ENCODE measurements at places on chromosomes 4 and X.

DNA sequence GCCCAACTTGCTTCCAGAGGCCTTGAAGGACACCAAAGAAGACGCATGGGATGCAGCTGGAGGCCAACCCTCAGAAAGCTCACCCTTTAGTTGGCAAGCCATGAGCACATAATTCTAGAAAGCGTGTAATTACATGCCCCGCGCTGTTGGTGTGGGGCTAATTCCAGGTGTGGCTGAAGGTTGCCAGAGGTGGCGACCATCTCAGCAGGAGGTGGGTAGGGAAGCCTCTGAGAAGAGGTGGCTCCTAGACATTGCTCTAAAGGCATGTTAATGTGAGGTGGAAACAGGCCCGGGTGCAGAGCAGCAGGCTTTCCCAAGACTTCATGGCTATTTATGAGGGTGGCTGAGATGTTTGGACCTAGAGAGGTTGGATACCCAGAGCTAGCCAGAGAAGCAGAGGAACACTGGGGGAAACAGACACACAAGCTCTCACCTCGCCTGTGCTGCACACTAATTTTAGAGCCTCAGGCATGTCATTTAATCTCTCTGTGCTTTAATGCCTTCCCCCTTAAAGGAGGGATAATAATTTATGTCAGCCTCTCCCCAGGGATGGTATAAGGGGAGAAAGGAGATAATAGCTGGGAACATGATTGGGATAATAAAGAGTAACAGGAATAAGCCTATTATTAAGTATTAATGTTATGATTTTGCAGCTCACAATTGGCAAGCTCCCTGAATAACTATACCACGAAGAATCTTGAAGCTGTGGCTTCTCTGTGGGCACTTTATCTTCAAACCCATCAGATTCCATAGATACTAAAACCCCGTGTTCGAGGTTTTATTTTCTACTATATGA lies 60.0 kb upstream of the HELT start:
- no peaks in the 10 kb centered on the region for H3K36me3 ChIP-seq
- no peaks in the 10 kb centered on the region for H3K4me1 ChIP-seq
- no peak overlapping the region for H3K4me3 ChIP-seq
- H3K27ac ChIP-seq, result no peak overlapping the region

- no peak for DNase-seq
- H3K27me3 ChIP-seq, result peaks cover 7% of the 10 kb centered on the region
- H3K36me3 ChIP-seq, result no peaks in the 10 kb centered on the region
- H3K4me3 ChIP-seq, result peak overlapping the region; percentile 53
Observed at GRCh38 chr4:88458104-88458740, 1.3 kb downstream of the HERC5 start.

- H3K27me3 ChIP-seq, result no peaks in the 10 kb centered on the region
- no peaks in the 10 kb centered on the region for H3K4me1 ChIP-seq
- H3K27ac ChIP-seq, result no peak overlapping the region
- H3K4me3 ChIP-seq, result 0 out of 2 replicates have a peak overlapping the region, but pooled peaks have one; percentile 3
- H3K36me3 ChIP-seq, result no peaks in the 10 kb centered on the region
- no peak for DNase-seq
Observed at GRCh38 chrX:80022363-80023031, 7.9 kb downstream of the TBX22 start.

DNA sequence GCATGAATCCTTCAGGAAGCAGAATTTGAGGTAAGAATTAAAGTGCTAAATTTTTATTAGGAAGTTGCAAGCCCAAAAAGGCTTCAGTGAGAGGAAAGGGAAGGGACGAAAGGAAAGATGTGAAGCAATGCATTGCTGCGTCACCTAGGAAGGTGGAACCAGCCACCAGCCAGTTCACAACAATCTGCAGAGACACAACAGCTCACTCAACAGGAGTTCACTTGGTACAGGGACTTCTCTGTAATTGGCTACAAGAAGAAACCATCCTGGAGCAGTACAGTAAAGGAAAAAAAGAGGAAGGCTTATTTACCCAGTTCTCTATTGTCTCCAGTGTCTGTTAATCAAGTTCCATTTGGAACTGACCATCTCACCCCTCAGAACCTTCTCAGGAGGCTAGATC lies 157.6 kb downstream of the HNRNPD start:
- H3K27ac ChIP-seq, result no peak overlapping the region
- no peaks in the 10 kb centered on the region for H3K36me3 ChIP-seq
- no peak for DNase-seq

- H3K36me3 ChIP-seq, result no peaks in the 10 kb centered on the region
- H3K4me3 ChIP-seq, result no peak overlapping the region
- no peaks in the 10 kb centered on the region for H3K27me3 ChIP-seq
- no peaks in the 10 kb centered on the region for H3K4me1 ChIP-seq
Observed at GRCh38 chrX:79170476-79171035, 26.1 kb downstream of the GPR174 start.

All from Panc1 (cell line).